ENCODE measurements at places on chromosomes 11 and 22.

DNA sequence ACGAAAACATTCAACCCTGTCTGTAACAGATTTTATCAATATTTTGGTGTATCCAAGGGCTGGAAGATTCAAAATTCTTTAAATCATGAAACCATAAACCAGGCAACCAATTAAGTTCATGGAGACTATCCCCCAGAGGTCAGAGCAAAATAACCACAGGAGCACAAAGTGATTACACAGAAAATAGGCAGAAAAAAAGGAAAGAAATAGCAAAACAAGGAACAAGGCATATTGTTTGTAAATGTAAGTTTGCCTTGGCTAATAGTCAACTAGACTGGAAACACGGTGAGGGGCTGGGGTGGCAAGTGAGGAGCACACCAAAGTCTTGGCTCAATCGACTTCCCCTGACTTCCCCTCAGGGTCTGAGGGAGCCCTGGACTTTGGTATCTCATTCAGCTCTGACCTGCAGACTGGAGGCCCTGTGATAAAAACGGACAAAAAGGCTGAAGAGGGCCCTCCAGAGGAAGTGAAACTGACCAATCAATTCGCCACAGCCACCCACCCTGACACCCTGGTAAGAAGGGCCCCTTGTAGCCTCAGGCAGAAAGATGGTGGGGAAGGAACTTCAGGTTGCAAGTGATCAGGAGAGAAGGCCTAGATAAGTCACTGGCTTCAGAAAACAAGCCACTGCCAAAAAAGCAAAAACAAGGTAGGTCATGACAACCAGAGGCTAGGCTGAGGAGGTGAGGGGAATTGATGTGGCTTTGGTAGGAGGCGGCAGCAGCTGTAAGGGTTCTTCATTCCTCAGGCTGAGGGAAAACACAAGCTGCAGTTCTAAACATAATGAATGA, 1.8 kb downstream of the SIK3 start:
- DNase-seq = peak; percentile 75

DNA sequence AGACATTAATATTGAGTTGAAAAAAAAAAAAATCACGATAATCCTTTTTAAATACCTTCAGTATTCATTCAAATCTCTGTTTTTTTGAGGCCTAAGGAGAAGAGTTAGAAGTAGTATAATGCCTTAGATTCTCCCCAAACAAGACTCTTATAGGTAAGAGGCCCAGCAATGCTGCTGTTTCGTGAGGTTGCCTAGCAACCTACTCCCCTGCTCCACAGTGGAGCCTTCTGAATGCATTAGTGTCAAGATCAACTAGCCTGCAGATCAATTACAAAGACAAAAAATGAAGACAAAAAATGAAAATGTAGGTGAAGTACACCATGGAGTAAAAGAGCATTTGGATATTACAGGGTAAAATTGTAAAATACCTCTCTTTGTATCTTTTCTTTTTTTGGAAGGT, 229.8 kb upstream of the LUZP2 start:
- no peak for DNase-seq

- DNase-seq = no peak
Observed at GRCh38 chr11:96235751-96236150, 107.2 kb downstream of the MAML2 start.

DNA sequence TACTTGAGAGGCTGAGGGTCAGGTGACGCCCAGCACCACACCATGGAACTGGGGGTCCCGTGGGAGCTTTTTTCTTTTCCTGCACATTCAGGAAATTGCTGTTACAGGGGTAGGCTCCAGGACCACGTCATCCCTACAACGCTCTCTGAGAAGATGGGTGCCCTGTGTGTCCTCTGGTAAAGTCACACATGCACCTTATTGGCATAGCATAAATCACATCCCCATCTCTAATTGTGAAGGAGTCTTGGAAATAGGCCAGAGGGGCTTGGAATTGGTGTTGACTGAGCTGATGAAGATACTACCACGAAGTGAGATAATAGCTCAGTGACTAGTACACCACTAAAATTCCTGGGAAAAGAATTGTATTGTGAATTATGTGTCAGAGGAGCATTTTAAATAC, 57.6 kb downstream of the TNRC6B start:
- no peak for DNase-seq
